ENCODE measurements at places on chromosomes 12 and 14.
A peak's percentile ranks its signal among the peaks of the same experiment; 100 is the strongest.

DNA sequence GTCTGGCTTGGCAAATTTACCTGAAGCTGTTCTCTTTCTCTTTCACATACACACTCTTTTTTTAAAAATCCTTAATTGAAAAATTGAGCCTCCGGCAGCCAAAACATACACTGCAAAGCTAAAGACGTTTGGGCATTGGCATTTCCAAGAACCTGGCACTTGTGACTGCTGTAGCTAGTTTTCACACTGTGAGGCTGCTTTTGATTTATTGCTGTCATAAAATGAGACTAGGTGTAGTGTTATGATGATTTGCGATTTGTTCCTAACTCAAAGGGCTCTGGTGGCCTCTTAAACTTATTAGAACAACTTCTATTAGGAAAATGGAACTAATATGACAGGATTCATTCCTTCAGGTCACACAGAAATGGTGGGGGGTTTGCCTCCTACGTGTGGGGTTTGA lies 377.1 kb upstream of the FAR2 start:
- DNase-seq: no peak

DNA sequence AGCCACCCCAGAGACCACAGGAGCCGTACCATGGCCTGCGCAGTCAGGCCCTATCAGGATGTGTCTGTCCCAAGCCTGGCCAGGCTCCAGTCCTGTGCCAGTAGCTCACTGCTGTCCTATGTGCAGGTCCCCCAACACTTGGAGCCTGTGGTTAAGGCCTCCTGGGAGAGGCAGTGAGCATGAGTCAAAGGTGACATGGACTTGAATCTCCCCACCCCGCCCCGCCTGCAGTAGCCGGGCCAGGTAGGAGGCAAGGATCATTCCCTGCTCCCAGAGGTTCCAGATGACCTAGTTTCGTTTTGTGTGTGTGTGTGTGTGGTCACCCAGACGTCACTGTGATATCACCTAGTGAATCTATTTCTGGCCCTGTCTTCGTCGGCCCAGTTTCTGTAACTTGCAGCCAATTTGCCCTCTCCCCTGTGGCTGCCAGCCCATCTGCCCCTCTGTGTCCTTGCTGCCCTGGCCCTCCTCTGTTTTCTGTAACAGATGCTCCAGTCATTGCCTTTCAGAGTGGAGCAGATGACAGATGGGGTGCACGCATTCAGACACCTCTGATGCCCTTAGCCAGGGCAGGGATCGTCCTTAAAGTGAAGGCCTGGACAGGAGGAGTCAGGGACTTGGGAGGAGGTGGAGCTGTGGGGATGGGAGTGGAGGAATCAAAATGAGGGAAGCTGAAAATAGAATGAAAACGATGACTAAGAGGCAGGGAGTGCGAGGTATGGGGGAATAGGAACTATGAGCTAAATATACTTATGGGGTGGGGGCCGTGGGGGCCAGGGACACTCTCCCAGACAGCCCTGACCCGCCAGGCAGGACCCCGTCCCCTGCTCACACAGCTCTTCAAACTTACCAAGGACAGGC lies 37.4 kb downstream of the SLC6A12 start:
- DNase-seq: no peak

- no peak for DNase-seq
These were observed 117.0 kb downstream of the PRKD1 start for GRCh38 chr14:29810682-29811081.

DNA sequence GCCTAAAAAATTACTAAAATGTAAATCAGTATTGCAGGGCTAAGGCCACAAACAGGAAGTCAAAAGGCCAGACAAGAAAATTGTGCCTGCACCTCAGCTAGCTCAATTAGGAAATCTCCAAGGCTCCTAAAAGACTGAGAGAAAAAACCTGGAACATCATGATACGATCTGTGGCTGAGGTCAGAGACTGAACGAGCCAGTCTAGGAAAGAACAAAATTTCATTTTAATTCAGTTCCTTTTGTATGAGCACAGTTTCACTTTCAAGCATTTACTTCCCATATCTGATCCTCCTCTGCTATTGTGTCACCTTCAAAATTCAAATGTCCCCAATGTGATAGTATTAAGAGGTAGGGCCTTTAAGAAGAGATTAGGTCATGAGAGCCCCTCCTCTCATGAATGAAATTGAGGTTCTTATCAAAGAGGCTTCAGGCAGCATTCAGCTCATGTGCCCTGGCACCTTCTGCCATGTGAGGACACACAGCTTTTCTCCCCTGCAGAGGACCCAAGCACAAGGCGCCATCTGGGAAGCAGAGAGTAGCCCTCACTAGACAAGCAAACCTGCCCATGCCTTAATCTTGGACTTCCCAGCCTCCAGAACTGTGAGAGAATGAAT lies 14.8 kb downstream of the PRKAB1 start:
- DNase-seq: no peak

- DNase-seq: no peak
These were observed 54.4 kb upstream of the BMP4 start for GRCh38 chr14:54010981-54011380.

DNA sequence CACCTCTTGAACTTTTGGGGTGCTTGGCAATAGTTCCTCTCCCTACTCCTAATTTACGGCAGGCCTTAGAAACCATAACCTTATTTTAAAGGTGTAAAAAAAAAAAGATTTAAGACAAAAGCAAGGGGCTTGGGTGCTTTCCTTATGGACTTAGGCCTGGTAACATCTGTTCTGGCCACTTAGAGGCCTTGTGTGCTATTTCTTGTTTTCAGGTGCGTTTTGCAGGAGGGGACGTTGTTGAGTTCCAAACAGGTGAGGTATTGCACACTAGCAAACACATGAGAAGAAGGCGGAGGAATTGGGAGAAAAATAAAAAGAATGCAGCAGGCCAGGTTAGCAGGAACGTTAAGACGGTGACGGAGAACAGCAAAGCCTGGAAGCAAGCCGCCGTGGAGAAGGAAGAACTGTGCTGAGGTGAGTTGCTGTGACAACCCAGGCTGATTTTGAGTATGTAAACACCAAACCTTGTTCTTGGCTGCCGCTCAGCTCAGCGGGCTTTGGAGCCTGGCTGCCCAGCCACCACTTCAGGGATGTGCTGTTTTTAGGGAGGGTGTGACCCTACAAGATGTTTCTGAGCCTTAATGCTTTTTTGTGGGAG lies 17.3 kb downstream of the EMG1 start:
- peak; percentile 94 for DNase-seq

DNA sequence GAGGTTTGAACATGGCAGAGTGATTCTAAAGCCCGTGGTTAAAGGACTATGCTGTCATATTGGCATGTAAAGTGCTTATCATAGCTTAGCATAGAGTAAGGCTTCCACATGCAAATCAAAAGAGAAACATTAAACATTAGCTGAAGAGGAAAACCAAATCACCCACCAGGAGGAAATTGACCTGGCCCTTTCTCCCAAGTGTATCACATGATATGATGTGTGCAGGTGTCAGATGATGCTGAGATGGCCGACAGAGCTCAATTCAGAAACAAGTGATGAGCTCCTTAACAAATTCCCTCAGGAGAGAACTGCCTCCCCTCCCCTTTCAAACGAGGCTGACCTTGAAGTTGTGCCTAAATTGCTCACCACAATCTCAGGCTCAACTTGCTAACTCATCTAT lies 217.1 kb upstream of the BTG1 start:
- DNase-seq: no peak

DNA sequence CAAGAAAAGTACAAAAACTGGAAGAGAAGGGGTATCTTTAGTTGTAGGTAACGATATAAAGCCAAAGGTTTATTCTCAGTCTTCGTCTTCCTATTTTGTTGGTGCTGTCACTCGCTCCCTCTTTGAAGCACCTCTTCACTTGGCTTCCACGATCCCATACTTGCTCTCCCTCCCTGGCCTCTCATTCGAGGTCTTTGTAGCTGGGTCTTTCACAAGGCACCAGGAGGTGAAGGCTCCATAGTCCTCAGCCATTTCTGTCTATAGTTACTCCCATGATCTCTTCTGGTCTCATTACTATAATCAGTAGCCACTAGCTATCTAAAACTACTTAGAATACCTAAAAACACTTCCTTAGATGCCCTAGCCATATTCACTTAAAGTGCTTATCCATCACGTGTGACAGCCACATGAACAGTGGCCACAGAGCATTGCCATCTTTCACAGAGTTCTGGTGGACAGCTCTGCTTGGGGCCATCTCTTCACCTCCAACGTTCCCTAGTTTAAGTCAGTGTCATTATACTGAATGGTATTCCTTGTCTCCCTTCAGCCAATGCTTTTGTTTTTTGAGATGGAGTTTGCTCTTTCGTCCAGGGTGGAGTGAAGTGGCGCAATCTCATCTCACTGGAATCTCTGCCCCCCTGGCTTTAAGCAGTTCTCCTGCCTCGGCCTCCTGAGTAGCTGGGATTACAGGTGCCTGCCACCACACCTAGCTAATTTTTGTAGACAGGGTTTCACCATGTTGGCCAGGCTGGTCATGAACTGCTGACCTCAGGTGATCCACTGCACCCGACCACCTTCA lies 57.1 kb downstream of the ATP2A2 start:
- no peak for DNase-seq

- DNase-seq: no peak
These were observed 2.4 kb downstream of the SLC17A8 start for GRCh38 chr12:100359248-100359647.

DNA sequence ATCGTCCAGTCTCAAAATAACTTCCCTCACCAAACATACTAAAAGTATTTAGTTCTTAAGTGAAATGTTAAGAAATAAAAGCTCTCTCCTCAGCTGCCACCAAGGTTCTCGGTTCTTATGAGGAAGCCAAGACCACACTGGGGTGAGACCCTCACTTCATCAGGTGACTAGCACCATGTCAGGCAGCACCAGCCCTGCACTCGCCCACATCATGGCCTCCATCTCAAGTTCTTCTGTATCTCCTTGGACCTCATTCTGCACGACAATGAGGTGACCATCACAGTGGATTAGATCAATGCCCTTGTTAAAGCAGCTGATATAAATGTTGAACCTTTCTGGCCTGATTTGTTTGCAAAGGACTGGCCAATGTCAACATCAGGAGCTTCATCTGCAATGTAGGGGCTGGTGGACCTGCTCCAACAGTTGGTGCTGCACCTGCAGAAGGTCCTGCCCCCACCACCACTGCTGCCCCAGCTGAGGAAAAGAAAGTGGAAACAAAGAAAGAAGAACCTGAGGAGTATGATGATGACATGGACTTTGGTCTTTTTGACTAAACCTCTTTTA lies 12.4 kb downstream of the SEC23A start:
- DNase-seq: no peak

DNA sequence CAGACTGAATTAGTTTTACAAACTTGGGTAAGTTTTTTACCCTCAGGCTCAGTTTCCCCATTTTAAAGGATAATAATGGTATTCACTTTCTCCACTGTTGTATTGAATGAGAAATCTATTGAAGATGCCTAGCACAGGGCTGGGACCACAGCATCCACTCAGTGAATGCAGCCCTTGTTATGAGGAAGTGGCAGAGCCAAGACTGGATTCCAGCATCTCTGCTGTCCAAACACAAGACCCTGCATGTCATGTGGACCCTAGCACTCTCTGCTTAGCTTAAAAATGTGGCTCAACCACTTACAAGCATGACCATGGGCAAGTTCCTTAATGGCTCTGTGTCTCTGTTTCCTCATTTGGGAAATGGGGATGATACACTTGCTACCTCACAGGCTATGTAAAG lies 24.1 kb upstream of the TRIM9 start:
- no peak for DNase-seq

DNA sequence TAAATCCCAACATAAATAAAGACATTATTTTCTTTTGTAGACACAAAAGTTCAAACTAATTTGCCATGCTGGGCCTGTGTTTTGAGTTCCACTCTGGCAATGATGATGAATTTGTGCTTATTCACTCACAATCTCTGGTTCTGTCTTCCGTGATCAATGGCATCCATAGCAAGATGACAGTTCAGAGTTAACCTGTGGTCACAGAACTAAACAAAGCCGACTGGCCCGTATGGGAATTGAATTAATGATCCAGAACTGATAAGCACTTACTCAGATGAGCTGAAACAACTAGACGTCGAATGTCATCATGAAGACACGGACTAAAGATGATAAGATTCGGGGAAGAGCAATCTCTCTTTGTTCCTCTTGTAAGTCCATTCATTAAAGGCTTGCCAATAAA lies 81.6 kb downstream of the CAPZA3 start:
- DNase-seq: no peak

- DNase-seq: no peak
These were observed 7.9 kb downstream of the SLC10A1 start for GRCh38 chr14:69789118-69789640.

- DNase-seq: no peak
These were observed 15.7 kb upstream of the ANO2 start for GRCh38 chr12:5960783-5961182.

DNA sequence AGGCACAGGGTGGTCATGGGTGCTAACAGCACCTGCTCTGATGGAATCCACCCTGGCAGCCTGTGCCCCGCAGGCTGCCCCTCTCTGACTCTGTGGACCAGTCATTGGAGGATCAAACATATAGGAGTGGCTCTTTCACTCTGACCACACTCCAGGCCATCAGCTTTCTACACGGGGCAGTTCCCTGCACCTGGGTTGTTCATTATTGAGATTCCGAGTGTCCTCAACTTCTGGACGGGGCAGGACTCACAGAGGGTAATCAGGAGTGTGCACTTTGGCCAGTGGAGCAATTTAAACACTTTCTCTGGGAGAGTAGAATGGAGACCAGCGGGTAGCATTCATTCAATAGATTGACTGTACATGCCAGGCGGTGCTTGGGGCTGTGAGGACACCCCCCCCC lies 94.8 kb downstream of the NINJ2 start:
- no peak for DNase-seq

GRCh38 chr12:54660320-54660962 lies 12.3 kb upstream of the DCD start:
- DNase-seq: no peak

DNA sequence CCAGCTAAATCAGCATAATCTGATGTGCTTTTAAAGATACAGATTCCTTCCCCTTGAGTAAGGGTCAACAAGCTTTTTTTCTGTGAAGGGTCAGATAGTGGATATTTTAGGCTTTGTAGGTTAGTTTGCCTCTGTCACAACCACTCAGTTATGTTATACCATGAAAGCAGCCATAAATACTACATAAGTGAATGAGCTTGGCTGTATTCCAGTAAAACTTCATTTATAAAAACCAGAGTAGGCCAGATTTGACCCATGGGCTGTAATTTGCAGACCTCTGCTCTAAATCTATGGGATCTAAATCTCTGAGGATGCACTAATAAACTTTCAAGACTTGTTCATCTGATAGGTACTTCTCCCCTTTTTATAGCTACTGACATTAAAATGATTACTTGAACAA lies 47.7 kb downstream of the LEMD3 start:
- no peak for DNase-seq

DNA sequence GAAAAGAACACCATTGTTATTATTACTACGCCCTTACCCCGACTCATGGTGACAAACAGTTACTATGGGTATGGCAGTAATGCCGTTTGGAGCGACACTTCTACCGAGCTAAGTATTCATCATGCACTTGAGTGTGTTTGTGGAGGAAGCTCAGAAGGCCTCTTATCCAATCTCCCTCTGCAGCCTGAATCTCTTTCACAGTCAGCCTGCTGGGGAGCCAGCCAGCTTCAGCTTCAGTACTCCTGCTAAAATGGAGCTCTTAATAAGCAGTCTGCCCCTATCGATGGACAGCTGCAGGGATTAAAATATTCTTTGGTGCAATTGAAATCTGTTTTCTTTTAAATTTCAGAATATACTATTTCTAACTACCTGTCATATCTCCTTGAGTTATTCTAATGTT lies 24.7 kb upstream of the ATP5MC2 start:
- no peak for DNase-seq
